ENCODE measurements at places on chromosomes 3 and 15.

- DNase-seq, result no peak
These were observed 24.3 kb downstream of the LRRC2 start for GRCh38 chr3:46541835-46542234.

DNA sequence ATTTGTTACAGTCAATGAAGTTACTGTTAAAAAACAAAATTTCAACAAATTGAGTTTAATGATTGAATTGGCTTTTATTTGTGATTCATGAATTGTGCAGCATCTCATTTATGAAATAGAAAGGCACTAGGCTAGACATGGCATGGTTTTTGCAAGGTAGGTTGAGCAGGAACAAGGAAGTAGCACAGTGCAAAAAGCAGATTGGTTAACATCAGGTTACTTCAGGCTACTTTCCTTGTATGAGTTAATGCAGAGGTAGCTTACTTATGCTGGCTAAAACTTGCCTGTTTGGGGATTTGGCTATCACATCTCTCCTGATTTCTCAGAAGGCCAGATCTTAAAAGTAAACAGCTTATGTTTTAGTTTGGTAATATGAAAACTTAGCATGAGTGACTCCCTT lies 23.0 kb upstream of the SV2B start:
- no peak for DNase-seq

- peak; percentile 42 for DNase-seq
These were observed 2.3 kb upstream of the TMEM266 start for GRCh38 chr15:76057332-76058000.

GRCh38 chr15:95409626-95410310 lies 920.7 kb upstream of the NR2F2 start:
- DNase-seq, result no peak

DNA sequence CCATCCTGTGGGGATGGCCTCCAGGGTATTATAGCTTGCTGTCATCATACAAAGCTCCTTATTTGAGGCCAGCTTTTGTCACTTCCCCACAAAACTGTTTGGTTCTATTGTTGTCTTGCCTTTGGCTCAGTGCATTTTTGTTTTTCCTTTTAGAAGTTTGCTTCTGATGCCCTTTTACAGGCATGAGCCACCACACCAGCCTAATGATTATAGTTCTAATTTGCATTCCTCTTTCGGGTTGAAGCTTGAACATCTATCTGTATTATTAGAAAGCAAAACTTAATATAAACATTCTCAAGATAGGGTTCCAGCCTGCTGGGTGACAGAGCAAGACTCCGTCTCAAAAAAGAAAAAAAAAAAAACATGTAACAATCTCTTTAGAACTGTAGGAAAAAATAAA lies 39.8 kb downstream of the SMARCC1 start:
- DNase-seq, result no peak

DNA sequence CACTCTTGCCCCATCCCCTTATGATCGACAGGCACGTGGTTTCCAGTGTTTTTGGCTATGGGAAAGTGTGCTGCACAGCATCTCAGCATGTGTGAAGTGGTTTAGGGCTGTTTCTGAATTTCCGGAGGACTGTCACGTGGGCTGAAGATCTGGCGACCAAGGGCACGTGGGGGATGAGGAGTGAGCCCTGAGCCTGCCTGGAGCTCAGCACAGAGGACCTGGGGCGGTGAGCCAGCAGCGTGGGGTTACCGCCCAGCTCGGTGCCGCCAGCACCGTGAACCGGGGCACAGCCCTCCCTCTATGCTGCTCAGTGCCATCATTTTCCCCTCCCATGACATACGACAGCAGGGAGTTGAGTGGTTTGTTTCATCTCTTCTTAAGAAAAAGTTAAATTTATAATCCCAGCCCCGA lies 150.2 kb downstream of the DNAJB8 start:
- DNase-seq, result peak; percentile 64

GRCh38 chr3:194142156-194142910 lies 6.4 kb downstream of the HES1 start:
- no peak for DNase-seq

DNA sequence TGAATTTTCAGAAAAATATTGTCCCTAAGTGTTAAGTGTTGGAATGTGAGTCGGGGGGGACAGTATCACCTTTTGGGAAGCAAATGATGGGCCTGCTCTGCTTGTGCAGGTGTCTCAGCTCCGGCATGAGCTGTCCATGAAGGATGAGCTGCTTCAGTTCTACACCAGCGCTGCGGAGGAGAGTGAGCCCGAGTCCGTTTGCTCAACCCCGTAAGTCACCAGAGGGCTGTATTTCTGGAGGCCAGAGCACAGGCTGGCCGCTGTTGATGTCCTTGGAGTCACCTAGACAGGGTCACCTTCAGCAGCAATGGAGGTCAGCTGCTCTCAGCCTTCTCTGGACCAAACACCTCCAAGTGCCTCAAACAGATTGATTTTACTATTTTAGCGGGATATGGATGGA lies 78.0 kb downstream of the CCK start:
- no peak for DNase-seq

DNA sequence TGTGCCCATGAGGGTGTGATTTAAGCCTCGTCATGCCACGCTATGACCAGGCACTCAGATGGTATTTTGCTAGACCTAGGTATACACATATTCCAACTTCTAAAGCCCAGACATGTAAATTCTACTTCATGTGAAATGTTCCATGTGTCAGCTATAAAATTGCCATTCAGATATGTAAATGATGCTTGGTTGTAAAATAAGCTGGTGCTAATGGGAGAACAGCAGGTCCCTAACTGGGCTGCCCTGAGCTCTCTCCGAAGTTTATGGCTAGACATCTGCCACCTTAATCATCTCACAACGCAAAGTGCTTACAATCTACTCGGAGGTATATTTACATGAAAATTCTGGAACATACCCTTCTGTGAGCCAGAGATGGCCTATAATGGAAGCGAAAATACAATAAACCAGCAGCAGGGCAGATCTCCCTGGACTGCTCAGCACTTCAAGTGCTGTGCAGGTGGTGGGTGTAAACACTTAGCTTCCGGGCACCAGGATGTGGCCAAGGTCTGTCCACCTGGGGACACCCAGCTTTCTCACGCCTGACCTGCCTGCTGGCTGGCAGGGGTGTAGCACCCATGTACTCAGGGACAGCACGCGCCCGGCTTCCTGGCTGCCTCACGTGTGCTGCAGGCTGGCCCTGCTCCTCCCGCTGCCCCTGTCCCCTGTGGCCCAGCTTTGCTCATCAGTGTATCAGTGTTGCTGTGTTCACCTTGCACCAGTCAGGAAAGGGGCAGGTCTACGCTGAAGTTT lies 82.0 kb downstream of the CHDH start:
- no peak for DNase-seq

- no peak for DNase-seq
These were observed 295.1 kb downstream of the EPHB1 start for GRCh38 chr3:135090020-135090717.

DNA sequence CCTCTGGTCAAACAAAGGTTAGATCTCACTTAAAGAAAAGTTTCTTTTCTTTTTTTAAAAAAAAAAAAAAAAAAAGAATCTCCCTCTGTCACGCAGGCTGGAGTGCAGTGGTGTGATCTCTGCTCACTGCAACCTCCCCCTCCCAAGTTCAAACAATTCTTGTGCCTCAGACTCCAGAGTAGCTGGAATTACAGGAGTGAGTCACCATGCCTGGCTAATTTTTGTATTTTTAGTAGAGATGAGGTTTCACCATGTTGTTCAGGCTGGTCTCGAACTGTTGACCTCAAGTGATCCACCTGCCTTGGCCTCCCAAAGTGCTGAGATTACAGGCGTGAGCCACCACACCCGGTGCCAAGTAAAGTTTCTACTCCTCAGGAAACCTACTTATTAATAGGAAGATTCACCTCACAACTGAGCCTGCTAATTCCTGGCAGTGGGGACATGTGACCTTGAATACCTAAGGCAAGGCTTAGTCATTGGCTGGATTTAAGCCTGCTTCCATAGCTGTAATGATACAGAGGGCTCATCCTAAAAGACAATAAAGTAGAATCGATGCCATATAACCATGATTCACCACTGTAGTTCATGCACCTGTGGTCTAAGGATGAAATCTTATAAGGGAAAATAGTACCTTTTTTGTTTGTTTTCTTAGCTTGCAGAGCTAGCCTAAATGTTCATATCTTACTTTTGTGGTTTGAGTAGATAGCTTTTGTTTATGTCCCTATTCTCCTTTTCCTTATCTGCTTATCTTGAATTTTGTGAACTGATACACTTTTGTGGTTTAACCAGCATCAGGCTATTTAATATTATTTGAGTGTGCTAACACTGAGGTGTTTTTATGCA lies 24.8 kb upstream of the RBMS3 start:
- no peak for DNase-seq

GRCh38 chr3:23776352-23776891 lies 29.3 kb upstream of the UBE2E1 start:
- DNase-seq, result no peak
